ENCODE measurements at places on chromosomes 2 and 18. TPM values are rescaled to one million over a fixed set of nuclear protein-coding genes. Genes with fewer than 3 reads are reported as not detected.
A peak's percentile ranks its signal among the peaks of the same experiment; 100 is the strongest.

DNA sequence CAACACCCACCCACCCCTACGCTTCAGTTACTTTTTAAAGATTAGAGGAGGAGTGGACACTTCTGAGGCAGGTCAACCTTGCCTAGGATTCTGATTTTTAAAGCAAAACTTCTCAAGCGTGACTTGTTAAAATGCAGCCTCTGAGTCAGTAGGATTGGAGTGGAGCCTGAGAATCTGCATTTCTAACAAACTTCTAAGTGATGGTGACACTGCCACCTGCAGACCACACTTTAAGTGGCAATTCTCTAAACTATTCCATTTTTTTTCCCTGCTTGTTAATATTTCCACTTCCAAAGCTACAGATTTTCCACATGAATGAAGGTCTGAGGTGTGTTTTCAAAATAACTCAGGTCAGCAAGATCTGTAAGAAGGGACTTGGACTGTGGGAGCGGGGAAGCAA lies 171.1 kb upstream of the CCDC150 start:
- no peak for DNase-seq
- H3K36me3 ChIP-seq, result no peaks in the 10 kb centered on the region
- H3K27ac ChIP-seq, result no peak overlapping the region
- no peaks in the 10 kb centered on the region for H3K4me1 ChIP-seq

The SERPINB4 gene
- not detected for total RNA-seq

DNA sequence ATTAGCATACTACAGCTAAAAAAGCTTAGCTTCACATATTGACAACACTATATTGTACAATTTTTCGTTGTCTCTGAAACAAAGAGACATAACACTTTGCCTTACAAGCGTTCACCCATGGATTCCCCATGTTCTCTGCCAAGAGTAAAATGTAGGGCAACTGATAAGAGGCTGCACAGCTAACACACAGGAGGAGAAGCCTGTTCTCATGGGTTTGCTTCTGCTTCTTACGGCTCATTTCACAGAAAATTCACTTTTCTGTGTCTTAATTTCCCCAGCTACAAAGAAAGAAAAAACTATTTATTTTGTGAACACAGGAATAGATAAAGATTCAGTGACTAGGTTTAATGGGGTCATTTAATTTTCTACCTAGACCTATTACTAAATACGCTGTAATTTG lies 182.8 kb upstream of the DLGAP1 start:
- no peak for DNase-seq
- H3K4me3 ChIP-seq, result no peak overlapping the region
- H3K36me3 ChIP-seq, result no peaks in the 10 kb centered on the region
- no peaks in the 10 kb centered on the region for H3K4me1 ChIP-seq
- H3K27ac ChIP-seq, result no peak overlapping the region
- H3K27me3 ChIP-seq, result no peaks in the 10 kb centered on the region

DNA sequence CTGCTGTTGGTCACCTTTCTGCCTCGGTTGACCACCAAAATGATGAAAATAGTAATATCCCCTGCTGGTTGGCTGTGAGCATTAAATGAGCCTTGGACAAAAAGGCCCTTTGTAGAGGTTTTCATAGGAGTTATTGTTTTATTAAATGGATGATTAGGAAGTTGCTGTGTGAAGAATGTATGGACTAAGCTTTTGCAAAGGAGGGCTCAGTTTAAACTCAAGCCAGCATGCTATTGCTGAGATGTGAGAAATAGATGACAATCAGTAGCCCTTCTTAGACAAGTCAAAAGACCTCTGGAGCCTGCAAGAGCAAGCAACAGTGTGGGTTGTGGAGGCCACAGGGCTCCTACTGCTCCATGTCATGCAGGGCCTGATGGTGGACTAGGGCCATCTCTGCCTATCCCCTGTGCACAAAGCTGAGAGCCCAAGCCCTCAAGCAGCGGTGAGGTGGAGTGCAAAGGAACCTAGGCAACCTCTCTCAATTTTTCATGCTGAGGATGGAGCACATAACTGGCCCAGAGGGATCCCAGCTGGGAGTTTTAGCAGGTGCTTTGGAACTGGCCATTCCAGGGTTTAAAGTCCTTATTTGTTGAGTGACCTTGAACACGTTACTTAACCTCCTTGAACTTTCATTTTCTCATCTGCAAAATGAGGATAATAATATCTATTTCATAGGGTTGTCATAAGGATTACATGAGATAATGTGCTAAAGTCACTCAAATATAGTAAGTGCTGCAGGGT lies 37.1 kb downstream of the FOSL2 start:
- H3K36me3 ChIP-seq, result peaks cover 3% of the 10 kb centered on the region
- no peaks in the 10 kb centered on the region for H3K27me3 ChIP-seq
- H3K27ac ChIP-seq, result no peak overlapping the region
- no peak for DNase-seq
- H3K4me1 ChIP-seq, result peaks cover 42% of the 10 kb centered on the region
- H3K4me3 ChIP-seq, result no peak overlapping the region

DNA sequence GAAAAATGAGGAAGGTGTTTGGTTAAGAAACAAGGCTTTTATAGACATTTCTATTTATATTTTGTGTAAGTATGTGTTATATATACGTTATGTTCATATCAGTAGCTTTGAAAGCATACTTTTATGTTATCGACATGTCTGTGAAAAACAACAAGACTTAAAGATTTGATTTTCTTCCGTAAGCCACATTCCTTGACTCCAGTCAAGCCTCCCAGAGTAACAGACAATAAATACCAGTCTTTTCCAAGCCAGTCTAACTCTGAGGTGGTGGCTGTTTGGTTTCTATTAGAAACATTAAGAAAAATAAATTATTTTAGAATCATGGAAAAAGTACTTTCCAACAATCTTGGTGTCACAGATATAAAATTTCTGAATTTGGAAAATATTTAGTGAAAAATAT lies 16.3 kb upstream of the ITGAV start:
- DNase-seq, result no peak
- H3K36me3 ChIP-seq, result no peaks in the 10 kb centered on the region
- no peak overlapping the region for H3K27ac ChIP-seq
- H3K27me3 ChIP-seq, result peaks cover 2% of the 10 kb centered on the region
- H3K4me3 ChIP-seq, result no peak overlapping the region

DNA sequence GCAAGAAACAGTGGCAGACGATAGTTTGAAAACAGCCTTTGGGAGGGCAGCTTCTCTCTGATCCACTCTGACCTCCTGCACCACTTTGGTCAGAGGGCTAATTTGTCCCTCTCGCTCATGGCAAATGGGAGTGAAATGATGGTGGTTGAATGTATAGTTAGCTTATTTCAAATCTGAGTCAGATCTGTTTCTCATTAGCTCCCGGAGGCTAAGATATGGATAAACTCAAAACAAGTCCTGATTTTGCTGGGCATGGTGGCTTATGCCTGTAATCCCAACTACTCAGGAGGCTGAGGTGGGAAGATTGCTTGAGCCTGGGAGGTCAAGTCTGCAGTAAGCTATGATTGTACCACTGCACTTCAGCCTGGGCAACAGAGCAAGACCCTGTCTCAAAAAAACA lies 145.0 kb downstream of the ALK start:
- no peaks in the 10 kb centered on the region for H3K4me1 ChIP-seq
- peaks cover 5% of the 10 kb centered on the region for H3K27me3 ChIP-seq
- no peak overlapping the region for H3K4me3 ChIP-seq
- H3K27ac ChIP-seq, result no peak overlapping the region
- no peaks in the 10 kb centered on the region for H3K36me3 ChIP-seq
- no peak for DNase-seq

DNA sequence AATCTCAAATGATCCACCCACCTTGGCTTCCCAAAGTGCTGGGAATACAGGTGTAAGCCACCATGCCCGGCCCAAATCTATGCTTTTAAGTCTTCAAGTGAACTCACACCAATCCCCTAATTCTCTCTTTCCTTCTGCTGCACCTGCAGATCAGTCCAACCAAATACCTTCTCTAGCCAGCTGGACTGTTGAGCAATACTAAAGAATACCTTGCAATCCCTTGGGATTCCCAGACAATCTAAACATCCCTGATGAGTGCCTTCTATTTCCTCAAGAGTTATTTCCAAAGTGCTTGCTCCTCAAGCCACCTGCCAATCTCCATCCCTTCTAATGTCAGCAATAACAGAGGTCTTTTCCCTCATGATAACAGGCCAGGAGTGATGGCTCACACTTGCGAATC lies 48.6 kb downstream of the SF3B1 start:
- peaks cover 8% of the 10 kb centered on the region for H3K36me3 ChIP-seq
- no peak overlapping the region for H3K4me3 ChIP-seq
- no peak overlapping the region for H3K27ac ChIP-seq
- no peak for DNase-seq
- H3K27me3 ChIP-seq, result peaks cover 9% of the 10 kb centered on the region

GRCh38 chr2:48110492-48110891 lies 204.2 kb upstream of the FBXO11 start:
- no peak for DNase-seq
- no peaks in the 10 kb centered on the region for H3K36me3 ChIP-seq
- peak overlapping the region; percentile 91 for H3K4me3 ChIP-seq
- no peak overlapping the region for H3K27ac ChIP-seq
- no peaks in the 10 kb centered on the region for H3K27me3 ChIP-seq

Measured in activated CD4-positive, alpha-beta T cell treated with anti-CD3 and anti-CD28 coated beads, Interleukin-2, amount 10 ng/mL, durations not matched to agents 24 days and 14 days (primary cell).